ENCODE measurements at places on chromosomes 5 and 9. TPM values are rescaled to one million over a fixed set of nuclear protein-coding genes. Genes with fewer than 3 reads are reported as not detected.

GRCh38 chr5:67178966-67179365 is 17.6 kb downstream of the CD180 start:
- H3K27me3 ChIP-seq: no peaks in the 10 kb centered on the region
- no peak overlapping the region for H3K27ac ChIP-seq
- H3K4me1 ChIP-seq: peaks cover 14% of the 10 kb centered on the region
- H3K36me3 ChIP-seq: no peaks in the 10 kb centered on the region

SPATA31E1 gene
- not detected for total RNA-seq

OR5C1 gene
- total RNA-seq: not detected

DNA sequence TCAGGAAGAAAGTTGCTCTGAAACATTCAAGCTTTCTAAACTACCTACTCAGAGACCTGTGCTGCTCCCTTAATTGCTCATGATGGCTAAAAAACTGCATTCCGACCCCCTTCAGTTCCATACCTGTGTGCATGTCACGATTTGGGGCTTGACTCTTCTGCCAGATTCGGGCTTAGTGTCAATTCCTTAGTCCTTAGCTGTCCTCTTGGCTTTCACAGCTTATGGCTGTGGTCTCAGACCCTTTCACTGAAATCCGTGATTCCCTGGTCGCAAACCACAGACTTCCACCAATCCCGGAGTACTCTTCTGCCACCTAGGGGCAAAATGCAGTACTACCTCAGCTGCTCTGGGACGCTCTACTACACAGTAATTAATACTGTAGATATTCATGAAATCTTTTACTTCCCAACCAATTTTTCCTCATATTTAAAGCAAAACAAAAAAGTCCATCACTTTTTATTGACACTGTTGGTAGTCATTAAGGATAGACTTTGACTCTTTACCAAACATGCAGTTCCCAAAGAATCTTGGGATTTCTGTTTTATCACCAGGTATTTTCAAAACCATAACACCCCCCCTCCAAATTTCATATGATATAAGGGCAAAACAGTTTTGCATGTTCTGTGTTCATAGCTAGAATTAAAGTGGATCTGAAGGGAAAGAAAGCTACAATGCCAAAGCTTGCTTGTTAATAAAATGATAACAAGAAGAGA is 617.4 kb downstream of the SLCO4C1 start:
- H3K4me3 ChIP-seq: no peak overlapping the region
- DNase-seq: no peak
- no peaks in the 10 kb centered on the region for H3K36me3 ChIP-seq
- no peak overlapping the region for H3K27ac ChIP-seq

DNA sequence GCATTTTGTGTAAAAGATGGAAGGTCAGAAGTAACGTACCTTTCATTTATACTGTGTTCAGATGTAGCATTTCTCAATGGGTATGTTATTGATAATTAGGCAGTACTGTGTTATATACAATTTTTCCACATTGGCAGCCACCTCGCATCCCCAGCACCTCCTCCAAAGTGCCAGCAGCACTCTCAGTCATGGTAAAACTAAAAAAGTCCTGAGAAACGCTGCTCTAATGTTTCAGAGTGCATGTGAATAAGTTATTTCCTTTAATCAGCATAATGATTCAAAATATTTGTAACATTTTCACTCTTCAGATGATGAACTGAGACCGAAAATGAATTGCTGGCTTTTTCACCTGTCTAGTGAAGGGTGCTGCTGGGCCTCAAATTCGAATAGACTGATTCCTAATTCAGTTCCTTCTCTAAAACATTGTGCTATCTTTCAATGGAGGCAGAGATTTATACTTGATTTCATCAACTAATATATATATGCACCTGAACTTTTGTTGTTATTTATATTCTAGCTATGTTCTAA is 79.9 kb upstream of the ANKRD55 start:
- H3K36me3 ChIP-seq: no peaks in the 10 kb centered on the region
- H3K4me3 ChIP-seq: no peak overlapping the region
- no peak overlapping the region for H3K27ac ChIP-seq
- H3K27me3 ChIP-seq: no peaks in the 10 kb centered on the region
- no peak for DNase-seq

- no peak overlapping the region for H3K27ac ChIP-seq
- H3K36me3 ChIP-seq: peaks cover 17% of the 10 kb centered on the region
- DNase-seq: no peak
- H3K4me3 ChIP-seq: no peak overlapping the region
Observed at GRCh38 chr9:75990576-75991304, 100.3 kb downstream of the PCSK5 start.

- no peak overlapping the region for H3K27ac ChIP-seq
- DNase-seq: no peak
Observed at GRCh38 chr9:134420974-134421432, 94.7 kb downstream of the RXRA start.

- H3K36me3 ChIP-seq: peaks cover 8% of the 10 kb centered on the region
- no peak for DNase-seq
- H3K27ac ChIP-seq: no peak overlapping the region
- H3K4me1 ChIP-seq: peaks cover 16% of the 10 kb centered on the region
- H3K27me3 ChIP-seq: no peaks in the 10 kb centered on the region
Observed at GRCh38 chr9:77896269-77896937, 135.2 kb downstream of the GNAQ start.

DNA sequence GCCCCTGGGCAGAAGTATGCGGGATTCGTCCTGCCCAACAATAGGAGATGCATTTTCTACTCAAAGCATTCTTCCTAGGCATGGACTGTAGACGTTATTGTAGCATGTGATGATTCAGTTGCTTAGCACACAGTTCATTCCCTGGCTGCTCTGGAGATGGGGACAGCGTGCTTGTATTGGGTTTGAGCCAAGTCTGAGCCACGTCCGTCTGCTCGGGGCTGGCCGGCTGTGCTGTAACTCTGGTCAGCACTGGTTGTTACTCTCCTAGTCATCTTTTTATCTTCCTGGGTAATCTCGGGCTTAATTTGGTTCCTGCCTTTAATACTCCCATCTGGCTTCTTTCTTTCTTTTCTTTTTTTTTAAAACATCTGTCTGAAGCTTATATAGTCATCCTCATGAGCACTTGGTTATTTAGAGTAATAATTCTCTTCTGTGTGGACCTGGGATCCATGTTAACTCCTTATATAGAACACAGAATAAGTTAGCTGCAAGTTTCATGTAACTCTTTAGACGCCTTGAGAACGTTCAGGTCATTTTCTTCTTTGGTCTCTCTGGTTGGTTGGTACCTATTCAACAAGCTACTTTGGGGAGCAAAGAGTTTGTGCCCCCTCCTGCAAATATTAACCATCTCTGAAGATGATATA is 118.8 kb upstream of the RPS23 start:
- no peaks in the 10 kb centered on the region for H3K4me1 ChIP-seq
- H3K36me3 ChIP-seq: no peaks in the 10 kb centered on the region
- no peaks in the 10 kb centered on the region for H3K27me3 ChIP-seq
- H3K4me3 ChIP-seq: no peak overlapping the region
- H3K27ac ChIP-seq: no peak overlapping the region

DNA sequence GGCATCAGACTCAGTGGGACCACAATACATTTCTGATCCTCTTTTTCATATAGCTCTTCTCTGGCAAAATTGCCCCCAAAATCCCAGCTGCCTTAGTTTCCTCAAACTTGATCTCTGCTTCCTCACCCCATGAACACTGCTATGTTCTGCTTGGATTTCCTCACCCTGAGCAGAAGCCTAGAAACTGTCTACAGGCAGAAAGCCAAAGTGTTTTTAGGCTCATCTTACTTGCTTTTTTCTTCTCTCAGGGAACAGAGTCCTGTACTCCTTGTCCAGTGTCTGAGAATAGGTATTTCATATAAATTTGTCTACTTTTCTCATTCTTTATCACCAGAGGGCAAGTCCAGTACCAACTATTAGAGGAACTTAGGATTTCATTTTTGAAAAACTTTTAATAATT is 21.5 kb upstream of the UBAP1 start:
- no peak for DNase-seq
- no peaks in the 10 kb centered on the region for H3K4me1 ChIP-seq
- H3K36me3 ChIP-seq: no peaks in the 10 kb centered on the region
- H3K4me3 ChIP-seq: no peak overlapping the region
- no peaks in the 10 kb centered on the region for H3K27me3 ChIP-seq
- no peak overlapping the region for H3K27ac ChIP-seq

- no peak overlapping the region for H3K27ac ChIP-seq
- H3K27me3 ChIP-seq: no peaks in the 10 kb centered on the region
- no peak overlapping the region for H3K4me3 ChIP-seq
- H3K36me3 ChIP-seq: peaks cover 3% of the 10 kb centered on the region
- H3K4me1 ChIP-seq: no peaks in the 10 kb centered on the region
Observed at GRCh38 chr5:37533851-37534250, 154.7 kb downstream of the WDR70 start.

GRCh38 chr9:122042056-122042455 is 51.1 kb downstream of the TTLL11 start:
- H3K4me1 ChIP-seq: no peaks in the 10 kb centered on the region
- H3K36me3 ChIP-seq: no peaks in the 10 kb centered on the region
- DNase-seq: no peak
- H3K27ac ChIP-seq: no peak overlapping the region
- H3K4me3 ChIP-seq: no peak overlapping the region
- H3K27me3 ChIP-seq: no peaks in the 10 kb centered on the region
